ENCODE measurements at places on chromosomes 13 and 19.

GRCh38 chr19:20066861-20067260, 10.9 kb upstream of the ZNF90 start:
- no peak for DNase-seq

- peak; percentile 64 for DNase-seq
Measured at GRCh38 chr19:44003461-44004009, 778 bp downstream of the ZNF230 start.

DNA sequence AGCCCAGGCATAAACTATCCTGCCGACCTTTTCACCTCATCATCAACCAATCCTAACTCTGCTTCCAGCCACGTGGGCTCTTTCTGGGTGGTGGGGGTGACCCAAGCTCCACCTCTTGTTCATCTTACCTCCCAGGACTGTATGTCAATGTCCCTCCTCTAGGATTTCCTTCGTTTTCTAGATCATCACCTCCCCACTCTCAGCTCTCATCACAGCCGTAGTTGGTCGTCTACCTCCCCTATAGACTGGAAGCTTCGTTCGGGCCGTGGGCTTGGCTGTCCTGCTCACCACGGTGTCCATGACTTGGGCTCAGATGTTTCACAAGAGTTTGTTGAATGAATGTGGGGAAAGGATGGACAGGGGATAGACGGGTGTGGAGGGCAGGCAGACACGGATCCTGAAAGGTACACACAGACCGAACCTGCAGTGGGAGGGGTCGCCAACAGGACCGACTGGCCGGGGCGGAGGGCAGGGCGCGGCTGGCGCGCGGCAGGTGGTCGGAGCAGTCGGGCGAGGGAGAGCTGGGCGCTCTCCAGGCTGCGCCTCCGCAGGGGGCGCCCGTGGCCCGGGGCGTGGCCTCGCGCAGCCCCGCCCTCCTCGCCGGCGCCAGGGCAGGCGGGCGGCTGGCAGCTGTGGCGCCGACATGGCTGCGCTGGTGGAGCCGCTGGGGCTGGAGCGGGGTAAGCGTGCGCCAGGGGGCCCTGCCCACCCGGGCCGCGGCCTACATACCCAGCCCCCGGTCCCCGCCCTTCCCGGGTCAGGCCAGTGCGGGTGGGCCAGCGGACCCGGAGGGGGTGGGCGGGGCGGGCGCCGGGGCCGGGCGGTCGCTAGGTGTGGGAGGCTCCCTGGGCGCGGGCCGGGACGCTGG, at the start of gene LIN7B:
Gene LIN7B, plus strand, starts transcription at position 609 of the 868 bp plus-strand sequence. Its CDS starts 35 bp downstream, at position 644.
- DNase-seq, result peak; percentile 89

GRCh38 chr13:77528834-77529500, 6.5 kb upstream of the SCEL start:
- no peak for DNase-seq

DNA sequence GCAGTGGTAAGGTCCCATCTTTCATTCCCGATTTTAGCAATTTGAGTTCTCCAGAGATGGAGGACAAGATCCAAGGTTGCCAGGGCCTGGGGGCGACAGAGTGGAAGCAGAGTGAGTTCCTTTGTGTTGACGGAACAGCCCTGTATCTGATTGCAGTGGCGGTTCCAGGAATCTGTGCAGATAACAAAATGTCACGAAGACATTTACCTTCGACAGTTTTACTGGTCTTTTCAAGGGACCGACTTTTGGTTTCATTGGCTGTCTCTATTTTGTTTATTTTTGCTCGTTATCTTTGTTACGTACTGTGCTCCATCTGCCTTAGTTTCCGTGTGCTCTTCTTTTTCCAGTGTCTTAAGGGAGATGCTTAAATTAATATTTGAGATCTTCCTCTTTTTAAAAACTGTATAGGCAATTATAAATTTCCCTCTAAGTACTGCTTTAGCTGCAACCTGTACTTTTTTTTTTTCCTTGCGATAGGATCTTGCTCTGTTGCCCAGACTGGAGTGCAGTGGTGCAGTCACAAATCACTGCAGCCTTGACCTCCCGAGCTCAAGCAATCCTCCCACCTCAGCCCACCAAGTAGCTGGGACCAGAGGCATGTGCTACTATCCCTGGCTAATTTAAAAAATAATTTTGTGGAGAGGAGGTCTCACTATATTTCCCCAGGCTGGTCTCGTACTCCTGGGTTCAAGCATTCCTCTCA, 23.2 kb downstream of the KDM4B start:
- peak; percentile 55 for DNase-seq
